ENCODE measurements at places on chromosomes 4 and X.
A peak's percentile ranks its signal among the peaks of the same experiment; 100 is the strongest.

DNA sequence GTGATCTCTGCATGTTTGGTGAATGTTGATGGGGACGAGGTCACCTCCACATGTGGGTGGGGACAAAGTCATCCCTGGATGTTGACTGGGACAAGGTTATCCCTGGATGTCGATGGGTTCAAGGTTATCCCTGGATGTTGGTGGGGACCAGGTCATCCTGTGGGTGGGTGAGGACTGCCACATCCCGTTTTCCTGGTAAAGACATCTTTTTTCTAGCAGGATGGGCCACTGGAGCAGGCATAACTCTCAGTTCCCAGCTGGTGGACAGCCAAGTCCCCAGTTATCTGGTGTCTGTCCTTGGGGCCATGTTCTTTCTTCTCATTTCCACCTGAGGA lies 28.3 kb upstream of the PLCXD1 start:
- DNase-seq, result no peak

- DNase-seq, result peak; percentile 55
These were observed 117.0 kb downstream of the CBLL2 start for GRCh38 chrX:22389556-22390179.

DNA sequence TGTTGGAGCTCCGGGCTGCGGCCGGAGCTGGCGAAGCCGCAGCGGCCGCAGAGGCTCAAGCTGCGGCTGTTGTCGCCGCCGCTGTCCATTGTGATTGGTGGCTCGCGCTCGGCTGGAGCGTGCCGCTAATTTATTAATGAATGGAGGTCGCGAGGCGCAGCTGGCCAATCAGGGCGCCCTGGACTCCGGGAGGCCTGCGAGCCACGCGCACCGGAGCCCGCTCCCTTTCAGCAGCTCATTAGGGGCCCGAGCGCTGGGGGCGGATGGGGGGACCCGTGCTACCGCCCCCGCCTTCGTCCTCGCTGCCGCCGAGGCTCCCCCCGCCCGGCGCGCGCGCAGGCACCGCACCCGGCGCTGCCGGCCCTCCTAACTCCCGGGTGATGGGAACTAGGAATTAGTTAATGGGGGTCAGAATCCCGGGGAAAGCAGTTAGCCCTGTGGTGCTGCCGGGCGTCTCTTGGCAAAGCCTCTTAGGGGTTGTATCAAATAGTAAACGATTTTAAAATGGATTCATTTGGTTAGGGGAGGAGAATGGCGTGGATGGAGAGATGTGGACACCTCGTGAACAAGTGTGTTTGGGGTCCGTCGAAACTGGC lies 589 bp upstream of the NEUROG2 start:
- peak; percentile 22 for DNase-seq

GRCh38 chr4:55931043-55931442 lies 17.7 kb upstream of the CEP135 start:
- no peak for DNase-seq

- no peak for DNase-seq
These were observed 50.2 kb downstream of the MGST2 start for GRCh38 chr4:139715746-139716391.

DNA sequence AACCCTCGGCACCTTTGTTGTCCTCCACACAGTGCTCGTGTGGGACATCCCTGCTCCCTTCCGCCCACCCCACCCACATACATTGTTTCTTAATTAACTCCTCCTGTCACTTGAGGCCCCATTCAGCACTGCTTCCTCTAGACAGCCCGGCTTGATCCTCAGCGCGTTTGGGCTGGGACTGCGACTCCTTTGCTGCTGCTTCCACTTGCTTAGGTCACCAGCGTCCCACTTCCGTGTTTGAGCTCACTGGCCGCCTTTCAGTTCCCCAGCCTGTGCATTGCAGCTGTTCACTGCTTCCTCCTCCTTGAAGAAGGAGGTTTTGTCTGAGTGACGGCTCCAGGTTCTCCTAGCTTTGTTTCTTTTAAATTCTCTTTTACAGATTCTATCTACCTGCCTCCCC lies 16.1 kb downstream of the RNF4 start:
- no peak for DNase-seq

- no peak for DNase-seq
These were observed 71.5 kb downstream of the PLS3 start for GRCh38 chrX:115632455-115632854.

DNA sequence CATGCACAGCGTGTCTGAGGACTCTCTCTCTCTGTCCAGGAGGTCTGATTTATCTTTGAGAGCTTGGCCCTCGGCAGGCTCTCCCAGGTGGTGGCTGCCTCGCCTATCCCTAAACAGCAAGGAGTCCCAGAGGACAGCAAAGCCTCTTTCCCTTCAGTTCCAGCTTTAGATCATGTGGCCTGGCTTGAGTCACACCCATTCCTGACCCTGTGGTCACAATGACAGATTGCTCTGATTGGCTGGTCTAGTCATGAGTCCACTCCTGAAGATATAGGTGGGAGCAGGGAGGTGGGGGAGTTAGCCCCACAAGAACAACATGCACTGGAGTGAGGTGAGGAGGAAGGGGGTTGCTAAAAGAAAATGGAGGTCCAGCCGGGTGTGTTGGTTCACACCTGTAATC lies 12.1 kb upstream of the PORCN start:
- DNase-seq, result no peak

DNA sequence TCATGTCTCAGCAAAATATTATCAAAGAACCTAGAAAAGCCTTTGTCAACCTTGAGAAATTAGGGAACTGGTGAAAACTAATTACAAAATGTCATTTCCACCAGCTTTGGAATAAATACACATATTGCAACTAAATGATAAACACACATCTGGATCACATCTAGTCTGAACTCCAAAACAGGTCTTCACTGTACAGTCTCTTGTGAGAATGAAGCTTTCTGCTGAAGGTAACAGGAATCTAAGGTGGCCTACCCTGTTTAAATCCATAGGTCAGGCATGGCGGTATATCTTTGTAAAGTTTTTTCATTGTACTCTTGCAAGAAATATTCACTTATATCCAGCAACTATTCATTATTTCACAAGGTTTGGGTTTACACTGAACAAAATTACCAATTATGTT lies 1.7 kb downstream of the SH3D19 start:
- no peak for DNase-seq

DNA sequence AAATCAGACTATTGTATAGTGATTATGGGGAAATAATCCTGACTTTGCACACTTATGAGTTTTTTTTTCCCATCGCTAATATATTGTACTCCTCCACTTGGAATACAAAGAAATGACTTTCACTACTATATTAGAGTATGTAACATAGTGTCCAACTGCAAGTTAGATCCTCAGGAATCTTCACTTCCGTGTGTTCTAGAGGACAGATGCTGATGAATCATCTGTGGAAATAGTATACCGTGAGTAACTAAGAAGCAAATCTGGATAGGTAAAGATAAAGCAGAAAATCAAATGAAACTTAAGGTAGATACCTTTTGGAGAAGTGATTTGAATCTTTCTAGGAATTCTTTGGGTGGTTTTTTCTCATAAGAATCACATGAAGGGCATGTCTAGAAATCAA lies 8.3 kb downstream of the IL21 start:
- no peak for DNase-seq

GRCh38 chr4:168833881-168834280 lies 176.2 kb downstream of the CBR4 start:
- DNase-seq, result no peak

DNA sequence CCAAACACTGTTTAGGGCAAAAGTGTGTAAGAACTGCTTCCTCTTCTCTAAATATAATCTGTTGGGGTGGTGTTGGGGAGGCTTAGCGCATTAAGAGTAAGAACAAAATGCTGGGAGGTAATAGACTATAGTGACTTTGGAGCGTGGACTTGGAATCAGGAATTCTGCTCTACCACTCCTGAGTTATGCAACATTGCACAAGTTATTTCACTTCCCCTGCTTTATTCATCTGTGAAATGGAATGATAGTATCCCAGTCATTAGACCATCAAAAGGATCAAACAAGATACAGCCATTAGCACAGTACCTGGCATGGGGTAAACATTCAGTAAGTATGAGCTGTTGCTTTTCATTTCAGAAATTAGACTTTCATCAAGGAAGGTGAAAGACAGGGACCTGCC lies 58.7 kb downstream of the IGFBP7 start:
- no peak for DNase-seq
